ENCODE measurements at places on chromosomes 6 and 20.

DNA sequence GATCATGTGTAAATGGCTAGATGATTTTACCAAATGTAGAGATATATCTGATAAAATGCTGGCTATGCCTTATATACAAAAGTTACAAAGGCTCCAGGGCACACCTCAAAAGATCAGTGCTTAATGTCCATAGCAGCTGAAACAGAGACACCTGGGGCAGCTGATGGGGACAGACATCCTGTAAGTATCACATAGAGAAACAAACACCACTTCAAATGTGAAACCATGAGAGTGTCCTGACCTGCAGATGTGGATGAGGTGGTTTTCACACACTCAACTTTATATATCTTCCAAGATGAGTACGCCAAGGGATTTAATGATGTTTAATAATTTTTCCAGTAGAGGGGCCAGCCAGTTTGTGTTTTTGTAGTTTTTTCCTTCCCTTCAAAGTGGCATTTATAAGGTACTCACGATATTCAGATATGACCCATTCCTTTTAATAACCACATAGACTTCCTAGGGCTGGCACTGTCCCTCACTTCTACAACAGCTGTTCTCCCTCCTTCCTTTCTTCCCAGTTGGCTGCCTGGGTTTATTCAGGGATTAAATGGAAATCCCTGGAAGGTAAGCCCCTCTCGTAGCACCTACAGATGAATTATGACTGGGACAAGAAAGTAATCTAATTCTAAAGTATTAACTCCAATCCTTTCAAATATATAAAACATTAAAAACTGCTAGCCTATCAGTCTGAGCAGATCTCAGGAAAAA is 50.3 kb upstream of the MCM9 start:
- DNase-seq: no peak

DNA sequence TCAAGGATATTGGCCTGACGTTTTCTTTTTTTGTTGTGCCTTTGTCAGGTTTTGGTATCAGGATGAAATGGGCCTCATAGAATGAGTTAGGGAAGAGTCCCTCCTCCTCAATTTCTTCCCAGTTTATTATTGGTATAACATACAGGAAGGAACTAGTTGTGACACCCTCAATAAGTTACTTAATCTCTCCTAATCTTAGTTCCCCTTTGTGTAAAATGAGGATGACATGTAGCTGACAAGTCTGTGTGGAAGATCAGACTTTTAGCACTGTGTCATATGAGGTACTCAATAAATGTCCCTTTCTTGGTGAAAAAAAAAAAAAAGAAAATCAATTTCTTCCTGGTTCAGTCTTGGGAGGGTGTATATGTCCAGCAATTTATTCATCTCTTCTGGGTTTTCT is 155.8 kb downstream of the PDE7B start:
- DNase-seq: no peak

GRCh38 chr20:19735446-19735845 is 22.6 kb upstream of the RIN2 start:
- no peak for DNase-seq

DNA sequence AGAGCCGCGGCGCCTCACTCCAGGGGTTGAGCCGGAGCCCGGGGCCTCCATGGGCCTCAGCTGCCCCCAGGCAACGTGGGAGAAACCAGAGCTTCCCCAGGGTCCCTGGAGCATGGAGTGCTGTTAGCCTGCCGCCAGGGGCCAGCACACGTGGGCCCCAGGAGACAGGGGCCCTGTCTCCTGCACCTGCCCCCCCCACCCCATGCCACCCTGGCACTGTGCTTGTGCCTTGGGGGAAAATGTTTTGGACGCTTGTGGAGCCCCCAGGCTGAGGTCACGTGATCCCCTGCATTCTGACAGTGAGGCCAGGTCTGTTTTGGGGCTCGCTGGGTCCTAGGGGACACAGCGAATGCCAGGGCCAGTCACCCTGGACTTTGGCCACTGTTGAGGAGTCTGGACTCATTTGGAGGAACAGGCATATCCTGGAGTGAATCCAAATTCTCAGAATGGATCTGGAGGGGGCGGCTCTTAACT is 30.2 kb upstream of the MPC1 start:
- no peak for DNase-seq

DNA sequence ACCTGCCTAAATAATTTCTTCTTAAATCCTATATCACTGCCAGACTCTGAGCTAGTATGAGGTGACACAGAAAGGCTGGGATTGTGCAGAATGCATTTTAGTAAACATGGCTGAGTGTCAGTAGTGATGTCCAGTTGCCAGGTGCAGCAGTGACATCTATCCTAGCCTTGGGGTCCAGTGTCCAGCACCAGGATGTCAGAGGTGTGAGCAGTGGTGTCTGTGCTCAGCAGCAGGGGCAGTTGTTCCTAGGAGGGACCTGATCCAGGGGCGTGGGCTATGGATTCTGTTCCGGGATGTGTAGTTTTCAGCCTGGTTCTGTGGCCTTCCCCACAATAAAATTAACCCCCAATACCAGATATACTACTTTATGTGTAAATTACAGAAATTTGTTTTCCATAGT is 6.0 kb downstream of the HLA-C start:
- peak; percentile 49 for DNase-seq

Data from CD4-positive, alpha-beta T cell treated with Interferon alpha-2 for 1 hour (primary cell).